ENCODE measurements at places on chromosomes 16 and 17.

DNA sequence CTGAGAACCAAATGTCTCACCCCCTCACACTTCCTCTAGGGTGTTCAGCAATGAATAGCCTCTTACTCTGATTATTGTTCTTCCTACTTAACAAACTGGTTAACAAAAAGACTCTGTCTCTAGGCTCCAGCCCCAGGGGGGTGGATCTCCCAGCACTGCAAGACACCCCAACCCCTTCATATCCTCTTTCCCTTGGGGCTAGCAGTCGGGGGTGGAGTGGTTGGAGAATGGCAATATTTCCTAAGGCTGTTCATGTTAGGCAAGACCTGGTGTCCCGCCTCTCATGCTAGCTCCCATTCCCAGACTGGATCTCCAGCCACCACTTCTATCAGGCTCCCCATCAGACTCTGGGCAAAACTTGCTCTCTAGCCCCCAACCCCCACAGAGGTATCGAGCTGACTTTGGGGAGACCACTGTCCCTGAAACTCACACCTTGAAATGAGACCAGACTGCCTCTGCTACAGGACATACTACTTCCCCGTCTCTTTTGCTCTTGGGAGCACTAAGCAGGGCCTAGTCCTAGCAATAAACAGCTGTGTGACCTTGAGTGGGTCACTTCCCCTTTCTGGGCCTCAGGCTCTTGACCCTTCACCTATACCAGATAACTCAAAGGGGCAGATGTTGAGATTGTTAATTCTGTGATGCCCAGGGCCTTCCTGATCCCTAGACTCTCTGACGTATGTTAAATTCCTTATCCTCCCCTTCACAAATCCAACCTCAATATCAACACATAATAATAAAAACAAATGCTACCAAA is 2.4 kb downstream of the SLC25A35 start:
- no peak for DNase-seq

DNA sequence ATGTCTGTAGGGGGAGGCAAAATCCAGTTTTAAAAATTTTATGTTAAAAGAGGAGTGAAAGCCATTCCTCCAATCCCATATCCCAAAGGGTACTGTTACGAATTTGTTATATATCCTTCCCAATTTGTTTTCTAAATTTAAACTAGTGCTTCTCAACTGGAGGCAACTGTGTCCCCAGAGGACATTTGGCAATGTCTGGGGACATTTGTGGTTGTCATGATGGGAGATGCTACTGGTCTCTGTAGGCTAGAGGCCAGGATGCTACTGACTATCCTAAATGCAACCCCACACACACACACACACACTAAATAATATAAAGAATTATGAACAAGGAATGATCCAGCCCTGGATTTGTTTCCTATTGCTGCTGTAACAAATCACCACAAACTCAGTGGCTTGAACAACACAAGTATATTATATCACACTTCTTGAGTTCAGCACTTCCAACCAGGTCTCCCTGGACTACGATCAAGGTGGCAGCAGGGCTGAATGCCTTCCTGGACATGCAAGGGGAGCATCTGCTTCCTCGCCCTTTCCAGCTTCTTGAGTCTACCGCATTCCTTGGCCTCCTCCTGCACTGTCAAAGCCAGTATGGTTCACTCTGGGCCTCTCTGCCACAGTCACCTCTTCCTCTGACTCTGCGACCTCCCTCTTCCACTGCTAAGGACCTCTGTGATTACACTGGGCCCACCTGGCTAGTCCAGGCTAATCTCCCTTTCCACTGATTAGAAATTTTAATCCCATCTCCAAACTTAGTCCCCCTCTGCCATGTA is 30.1 kb downstream of the ARHGAP17 start:
- no peak for DNase-seq

DNA sequence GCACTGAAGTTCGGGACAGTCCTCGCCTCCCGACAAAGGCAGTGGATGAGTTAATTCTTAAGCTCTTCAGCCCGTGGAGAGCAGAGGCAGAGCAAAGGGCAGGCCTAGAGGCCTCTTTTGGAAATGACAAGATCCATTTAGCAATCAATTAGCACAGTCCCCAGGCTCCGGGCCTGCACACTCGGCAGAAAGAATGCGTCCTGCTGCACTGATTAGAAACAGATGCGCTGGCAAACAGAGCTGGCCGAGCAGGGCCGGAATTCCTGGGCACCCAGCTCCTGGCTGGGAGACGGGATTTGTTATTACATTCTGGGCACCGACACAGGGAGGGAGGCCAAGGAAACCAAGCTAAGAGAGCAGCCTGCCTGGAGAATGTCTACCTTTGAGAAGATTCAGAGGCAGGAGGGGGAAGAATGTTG is 162.9 kb downstream of the COPRS start:
- peak; percentile 61 for DNase-seq

GRCh38 chr16:2904100-2904921 is 7.4 kb upstream of the FLYWCH1 start:
- peak; percentile 86 for DNase-seq

DNA sequence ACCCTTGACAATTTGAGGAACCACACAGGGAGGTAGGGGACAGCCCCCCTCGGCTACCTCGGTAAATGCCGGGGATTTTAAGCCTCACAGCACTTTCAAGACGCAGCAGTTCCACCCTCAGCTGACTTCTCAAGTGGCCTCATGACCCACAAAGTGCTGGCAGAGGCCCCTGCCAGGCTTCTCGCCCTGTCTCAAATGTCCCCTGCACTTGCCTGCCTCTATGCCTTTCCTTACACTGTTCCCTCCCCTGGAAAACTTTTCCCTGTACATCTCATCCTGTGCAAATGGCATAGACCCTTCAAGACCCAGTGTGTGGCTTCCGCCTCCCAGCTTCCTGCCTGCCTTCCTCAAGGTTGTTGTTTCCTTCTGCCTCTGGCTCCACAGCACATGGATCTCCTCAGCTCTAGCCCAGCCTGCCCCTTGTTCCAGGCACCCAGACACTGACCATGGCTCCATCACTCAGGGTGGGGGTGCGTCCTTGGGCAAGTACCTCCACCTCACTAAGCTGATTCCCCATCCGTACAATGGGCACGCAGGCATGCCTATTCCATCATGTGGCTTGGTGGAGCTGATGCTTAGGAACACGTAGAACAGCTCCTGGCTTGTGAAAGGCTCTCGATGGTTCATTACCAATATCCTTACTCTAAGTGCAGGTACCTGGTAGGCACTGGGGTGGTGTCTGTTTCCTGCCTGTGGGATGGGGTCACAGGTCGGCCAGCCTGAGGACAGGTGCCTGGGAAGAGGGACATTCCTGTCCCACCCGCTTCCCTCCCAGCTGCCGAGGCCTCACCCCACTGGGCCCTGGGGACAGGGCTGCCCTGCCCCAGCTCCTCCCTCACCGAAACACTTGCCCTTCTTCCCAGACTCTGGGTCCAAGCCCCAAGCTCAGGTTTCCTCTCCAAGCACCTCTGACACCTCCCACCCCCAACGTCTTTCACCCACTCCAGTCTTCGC is 24.0 kb downstream of the MMP15 start:
- no peak for DNase-seq

- DNase-seq: no peak
Measured at GRCh38 chr17:2157675-2158395, 102.9 kb downstream of the HIC1 start.

GRCh38 chr17:21125862-21126261 is 902 bp upstream of the DHRS7B start:
- no peak for DNase-seq

GRCh38 chr17:15184872-15185624 is 80.1 kb downstream of the PMP22 start:
- DNase-seq: no peak

Measured in C1 segment of cervical spinal cord (tissue), 14 donors.